ENCODE measurements at places on chromosomes 3 and 15. TPM values are rescaled to one million over a fixed set of nuclear protein-coding genes. Genes with fewer than 3 reads are reported as not detected.

Gene UBA5
- total RNA-seq = 54.7 TPM

Gene CD86
- total RNA-seq = not detected

Gene SUCLG2
- 27.9 TPM for total RNA-seq

Gene FOXB1
- total RNA-seq = not detected

Gene COL6A5
- not detected for total RNA-seq

Gene SH2D7
- total RNA-seq = not detected

Gene SLC28A2
- total RNA-seq = not detected

Gene QRICH1
- 94.4 TPM for total RNA-seq

Gene UPK1B
- total RNA-seq = 1.0 TPM

Gene PPP1R14D
- not detected for total RNA-seq

Gene RBP2
- not detected for total RNA-seq

Gene HDDC3
- 31.2 TPM for total RNA-seq

Gene CEP63
- 19.9 TPM for total RNA-seq

Gene ESYT3
- 6.3 TPM for total RNA-seq

Gene RAMAC
- total RNA-seq = 60.7 TPM

Gene PLA2G4B
- 20.1 TPM for total RNA-seq

Gene PP2D1
- total RNA-seq = not detected
